WTC11 (cell line): ENCODE measurements at places on chromosomes 2 and 18.

GRCh38 chr2:11995456-11995855 lies 249.0 kb downstream of the LPIN1 start:
- no peaks in the 10 kb centered on the region for H3K4me1 ChIP-seq
- H3K4me3 ChIP-seq: no peak overlapping the region
- H3K36me3 ChIP-seq: peaks cover 12% of the 10 kb centered on the region

- peaks cover 55% of the 10 kb centered on the region for H3K27me3 ChIP-seq
- H3K4me1 ChIP-seq: peaks cover 45% of the 10 kb centered on the region
- no peaks in the 10 kb centered on the region for H3K36me3 ChIP-seq
- no peak overlapping the region for H3K27ac ChIP-seq
- DNase-seq: peak; percentile 49
Measured at GRCh38 chr2:72916743-72917137, 579 bp upstream of the EMX1 start.

GRCh38 chr18:34122724-34123334 lies 101.9 kb downstream of the NOL4 start:
- H3K27me3 ChIP-seq: peaks cover 42% of the 10 kb centered on the region
- H3K4me3 ChIP-seq: no peak overlapping the region
- no peaks in the 10 kb centered on the region for H3K4me1 ChIP-seq
- H3K27ac ChIP-seq: no peak overlapping the region
- no peaks in the 10 kb centered on the region for H3K36me3 ChIP-seq
- DNase-seq: peak; percentile 21

DNA sequence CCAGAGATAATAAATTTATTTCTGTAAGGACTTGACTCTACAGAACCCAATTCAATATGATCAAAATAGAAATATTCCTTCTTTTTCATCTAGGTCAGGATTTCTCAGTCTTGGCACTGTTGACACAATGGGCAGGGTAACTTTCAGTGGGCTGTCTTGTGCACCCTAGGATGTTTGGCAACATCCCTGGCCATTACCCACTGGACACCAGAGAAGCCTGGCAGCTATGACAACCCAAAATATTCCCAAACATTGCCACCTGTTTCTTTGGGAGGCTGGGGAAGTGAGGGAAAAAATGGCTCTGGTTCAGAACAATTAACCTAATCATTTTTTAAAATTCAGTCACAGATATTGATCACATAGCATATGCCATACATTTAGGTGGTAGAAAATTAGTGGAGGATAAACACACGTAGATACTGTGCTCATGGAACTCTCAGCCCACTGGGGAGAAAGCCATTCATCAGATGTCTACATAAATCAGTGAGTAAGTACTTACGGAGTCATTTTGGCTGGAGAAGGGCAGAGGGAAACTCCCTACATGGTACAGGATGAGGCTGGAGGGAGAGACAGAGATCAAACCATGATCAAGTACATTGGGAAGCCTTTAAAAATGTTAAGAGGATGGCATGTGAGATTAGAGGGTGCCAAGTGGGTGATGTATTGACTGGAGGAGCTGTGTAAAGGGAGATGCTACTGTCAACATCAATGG lies 718 bp upstream of the TNP1 start:
- H3K27me3 ChIP-seq: no peaks in the 10 kb centered on the region
- H3K27ac ChIP-seq: no peak overlapping the region
- no peaks in the 10 kb centered on the region; the same call in 1 of the 2 replicates for H3K36me3 ChIP-seq
- DNase-seq: no peak

GRCh38 chr2:102268510-102269199 lies 42.7 kb upstream of the IL1RL1 start:
- H3K4me3 ChIP-seq: no peak overlapping the region
- H3K36me3 ChIP-seq: no peaks in the 10 kb centered on the region
- peaks cover 3% of the 10 kb centered on the region; the same call in 1 of the 2 replicates for H3K27me3 ChIP-seq

DNA sequence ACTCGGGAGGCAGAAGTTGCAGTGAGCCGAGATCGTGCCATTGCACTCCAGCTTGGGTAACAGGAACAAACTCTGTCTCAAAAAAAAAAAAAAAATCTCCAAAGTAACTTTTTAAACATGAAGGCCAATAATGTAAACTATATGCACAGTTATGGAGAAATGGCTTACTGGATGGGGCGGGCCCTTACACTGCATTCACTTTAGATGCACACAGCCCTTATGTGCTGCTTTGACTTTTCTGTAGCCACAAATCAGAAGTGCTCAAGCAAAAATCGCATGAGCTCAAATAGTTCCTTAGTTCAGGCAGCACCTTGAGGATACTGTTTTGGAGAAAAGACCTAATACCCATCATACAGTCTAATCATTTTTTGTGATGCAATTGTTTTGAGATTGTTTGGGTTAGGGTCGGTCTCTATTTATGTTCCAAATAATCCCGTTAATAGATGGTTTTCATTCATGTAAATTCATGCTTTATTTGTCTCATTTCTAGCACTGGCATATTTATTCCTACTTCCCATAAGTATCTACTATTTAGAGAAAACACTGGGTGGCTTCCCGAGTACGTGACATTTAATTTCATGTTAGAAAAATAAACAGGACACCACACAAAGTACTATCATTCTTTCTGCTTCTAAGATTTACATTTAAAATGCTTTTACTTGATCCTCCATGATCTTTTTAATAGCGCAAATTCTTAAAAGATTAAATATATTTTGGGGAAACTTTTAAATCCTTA lies 34.7 kb downstream of the RBMS1 start:
- H3K27ac ChIP-seq: no peak overlapping the region
- H3K36me3 ChIP-seq: peaks cover 3% of the 10 kb centered on the region; the same call in 1 of the 2 replicates
- no peaks in the 10 kb centered on the region for H3K27me3 ChIP-seq
- DNase-seq: no peak
- H3K4me1 ChIP-seq: peaks cover 9% of the 10 kb centered on the region; the same call in 1 of the 2 replicates
- no peak overlapping the region for H3K4me3 ChIP-seq

- peaks cover 8% of the 10 kb centered on the region for H3K27me3 ChIP-seq
- no peak overlapping the region for H3K4me3 ChIP-seq
- H3K4me1 ChIP-seq: peaks cover 55% of the 10 kb centered on the region
- H3K27ac ChIP-seq: no peak overlapping the region
- DNase-seq: peak; percentile 18
Measured at GRCh38 chr18:21264651-21265050, 22.6 kb downstream of the GREB1L start.

- no peaks in the 10 kb centered on the region for H3K27me3 ChIP-seq
- peaks cover 6% of the 10 kb centered on the region for H3K4me1 ChIP-seq
- H3K4me3 ChIP-seq: no peak overlapping the region
- no peak for DNase-seq
- H3K36me3 ChIP-seq: peaks cover 15% of the 10 kb centered on the region
Measured at GRCh38 chr18:47120428-47120827, 29.9 kb downstream of the HDHD2 start.

DNA sequence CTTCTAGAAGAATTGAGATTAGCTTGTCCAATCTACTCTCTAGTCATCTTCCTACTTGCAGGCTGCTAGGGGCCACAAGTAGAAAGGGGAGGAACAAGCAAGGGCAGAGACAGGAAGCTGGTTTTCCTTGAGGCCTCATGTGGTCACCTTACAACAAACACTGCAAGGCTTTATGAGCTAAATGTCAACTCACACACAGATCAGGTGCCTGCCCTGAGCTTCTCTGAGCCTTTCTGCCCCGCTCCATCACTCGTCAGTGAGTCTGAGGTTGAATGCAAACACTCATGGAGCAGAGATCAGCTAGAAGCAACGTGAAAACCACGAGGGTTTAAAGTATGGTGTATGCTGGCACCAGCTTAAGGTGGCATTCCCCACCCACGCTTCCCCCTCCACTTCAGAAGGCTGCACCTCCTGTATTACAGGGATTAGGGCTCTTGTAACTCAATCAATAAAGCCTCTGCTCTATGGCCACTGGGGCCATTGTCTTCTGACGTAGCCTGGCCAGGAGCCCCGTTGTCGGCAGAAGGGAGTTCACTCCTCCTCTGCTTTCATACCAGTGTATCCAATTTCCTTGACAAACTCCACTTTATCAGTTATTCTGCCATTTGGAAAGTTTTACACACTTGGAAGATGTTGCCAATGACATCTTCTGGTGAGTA lies 5.4 kb upstream of the CRYGC start:
- no peak overlapping the region for H3K4me3 ChIP-seq
- H3K27me3 ChIP-seq: peaks cover 3% of the 10 kb centered on the region; the same call in 1 of the 2 replicates
- DNase-seq: no peak
- H3K4me1 ChIP-seq: peaks cover 8% of the 10 kb centered on the region

GRCh38 chr2:238380785-238381184 lies 45.9 kb upstream of the ASB1 start:
- peaks cover 17% of the 10 kb centered on the region for H3K36me3 ChIP-seq
- DNase-seq: no peak

DNA sequence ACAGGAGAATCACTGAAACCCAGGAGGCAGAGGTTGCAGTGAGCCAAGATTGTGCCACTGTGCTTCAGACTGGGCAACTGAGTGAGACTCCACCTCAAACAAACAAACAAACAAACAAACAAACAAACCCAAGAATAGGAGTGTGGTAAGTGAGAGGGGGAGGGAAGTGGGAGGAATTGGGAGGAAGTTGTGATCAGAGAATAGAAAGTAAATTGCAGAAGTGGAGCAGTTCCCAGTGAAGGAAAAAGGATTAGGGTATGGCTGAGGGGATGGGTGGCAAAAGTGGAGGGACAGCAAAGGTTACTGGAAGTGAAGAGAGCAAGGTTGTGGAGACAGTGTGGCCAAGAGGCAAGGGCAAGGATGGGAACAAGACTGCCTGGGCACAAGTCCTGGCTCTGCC lies 41.1 kb upstream of the C1GALT1C1L start:
- no peak overlapping the region for H3K4me3 ChIP-seq

DNA sequence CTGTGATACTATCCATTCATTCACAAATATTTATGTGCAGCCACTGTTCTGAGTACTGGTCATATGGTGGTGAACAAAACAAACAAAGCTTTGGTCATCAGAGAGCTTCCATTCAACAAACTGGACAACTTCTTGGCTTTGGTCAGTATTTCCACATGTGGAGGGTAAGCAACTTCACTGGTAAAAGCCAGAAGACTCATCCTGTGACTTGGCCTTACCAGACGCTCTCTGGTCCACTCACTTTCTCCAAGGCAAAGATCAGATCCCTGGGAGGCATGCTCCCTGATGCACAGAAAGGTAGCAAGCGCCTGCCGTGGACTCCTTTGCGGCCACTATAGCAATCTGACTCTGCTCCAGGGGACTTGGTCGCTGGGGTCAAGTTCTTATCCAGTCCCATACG lies 179.5 kb downstream of the EN1 start:
- no peak overlapping the region for H3K27ac ChIP-seq
- H3K36me3 ChIP-seq: no peaks in the 10 kb centered on the region
- no peaks in the 10 kb centered on the region for H3K4me1 ChIP-seq
- H3K27me3 ChIP-seq: no peaks in the 10 kb centered on the region; the same call in 1 of the 2 replicates

DNA sequence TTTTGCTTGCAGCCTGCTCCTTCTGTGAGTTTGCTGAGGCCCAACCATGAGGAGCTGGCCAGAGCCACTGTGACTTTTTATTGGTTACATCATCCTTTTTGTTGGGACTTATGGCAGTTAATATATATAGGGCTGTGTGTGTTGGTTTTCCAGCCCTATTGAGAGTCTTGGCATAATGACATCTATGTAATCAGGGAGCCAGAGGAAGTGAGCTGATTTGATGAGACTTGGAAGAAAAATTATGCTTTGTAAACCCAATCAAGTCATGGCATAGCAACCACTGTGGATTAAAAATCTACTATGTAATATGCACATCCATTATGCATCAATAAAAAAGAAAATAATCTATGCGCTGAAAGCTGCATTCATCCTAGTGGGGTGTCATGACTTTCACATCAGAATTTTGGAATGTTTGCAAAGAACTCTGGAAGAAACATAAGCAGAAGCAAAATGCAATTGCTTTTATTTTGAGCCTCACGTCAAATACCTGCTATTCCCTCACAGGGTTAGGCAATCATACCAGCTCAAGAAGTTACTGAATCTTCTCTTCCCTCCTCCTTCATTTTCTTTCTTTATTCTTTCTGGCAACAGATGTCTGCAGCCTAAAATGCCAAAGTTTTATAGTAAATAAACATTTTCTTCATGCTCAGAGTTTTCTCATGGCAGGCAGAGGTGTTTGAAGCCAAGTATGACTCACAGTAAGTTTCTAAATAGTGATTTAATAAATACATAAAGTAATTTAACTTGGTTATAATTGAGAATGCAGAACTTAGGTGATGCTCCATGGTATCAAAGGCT lies 308.5 kb downstream of the KCNS3 start:
- H3K4me3 ChIP-seq: no peak overlapping the region
- H3K27ac ChIP-seq: no peak overlapping the region
- H3K27me3 ChIP-seq: no peaks in the 10 kb centered on the region; the same call in 1 of the 2 replicates
- H3K36me3 ChIP-seq: no peaks in the 10 kb centered on the region
- no peak for DNase-seq

GRCh38 chr2:85324639-85325465 lies 2.9 kb downstream of the TGOLN2 start:
- H3K4me3 ChIP-seq: peak overlapping the region; percentile 97
- no peaks in the 10 kb centered on the region for H3K27me3 ChIP-seq
- no peak overlapping the region; the same call in 1 of the 2 replicates for H3K27ac ChIP-seq

DNA sequence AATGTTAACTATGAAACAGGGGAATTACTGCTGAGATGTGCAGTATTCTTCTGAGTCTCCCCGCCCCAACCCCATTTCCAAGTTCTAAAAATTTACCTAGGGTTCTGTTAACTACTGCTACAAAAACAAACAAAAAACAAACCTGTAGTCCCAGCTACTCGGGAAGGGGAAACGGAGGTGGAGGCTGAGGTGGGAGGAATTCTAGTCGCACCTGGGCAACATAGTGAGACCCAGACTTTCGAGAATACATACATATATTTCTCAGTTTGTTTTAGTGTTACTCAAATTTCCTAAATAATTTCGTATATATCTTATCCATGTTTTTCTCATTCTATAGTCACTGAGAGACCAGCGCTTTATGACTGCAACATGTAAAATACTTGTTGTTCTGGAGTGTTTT lies 989 bp downstream of the STAM2 start:
- H3K27me3 ChIP-seq: peaks cover 9% of the 10 kb centered on the region
- peaks cover 10% of the 10 kb centered on the region for H3K4me1 ChIP-seq
- H3K36me3 ChIP-seq: peaks cover 11% of the 10 kb centered on the region
- peak overlapping the region; percentile 99; the same call in 1 of the 2 replicates for H3K27ac ChIP-seq
- no peak for DNase-seq
- peak overlapping the region; percentile 93 for H3K4me3 ChIP-seq

- H3K4me1 ChIP-seq: peaks cover 18% of the 10 kb centered on the region
- H3K27ac ChIP-seq: no peak within 1 kb of the TSS
- H3K4me3 ChIP-seq: peak within 1 kb of the TSS; percentile 88
- H3K27me3 ChIP-seq: peaks cover 77% of the 10 kb centered on the region
- H3K36me3 ChIP-seq: no peaks in the 10 kb centered on the region
Measured at GRCh38 chr18:2846636-2847316, at the start of gene EMILIN2. TSS of gene EMILIN2 (plus strand) at chr18:2847006. CDS start at chr18:2847189, 183 bp downstream.

- no peak overlapping the region for H3K27ac ChIP-seq
- peaks cover 47% of the 10 kb centered on the region for H3K4me1 ChIP-seq
- no peaks in the 10 kb centered on the region for H3K36me3 ChIP-seq
- DNase-seq: no peak
- no peaks in the 10 kb centered on the region for H3K27me3 ChIP-seq
- H3K4me3 ChIP-seq: no peak overlapping the region
Measured at GRCh38 chr2:54503828-54504227, 47.7 kb downstream of the SPTBN1 start.

- H3K36me3 ChIP-seq: peaks cover 4% of the 10 kb centered on the region
- no peaks in the 10 kb centered on the region for H3K27me3 ChIP-seq
- DNase-seq: no peak
- H3K4me3 ChIP-seq: no peak overlapping the region
- no peak overlapping the region for H3K27ac ChIP-seq
Measured at GRCh38 chr2:99285526-99285925, 15.5 kb downstream of the LYG1 start.

GRCh38 chr2:233076749-233077148 lies 16.6 kb downstream of the INPP5D start:
- no peak for DNase-seq
- H3K27ac ChIP-seq: no peak overlapping the region
- no peaks in the 10 kb centered on the region for H3K27me3 ChIP-seq
- H3K36me3 ChIP-seq: peaks cover 2% of the 10 kb centered on the region; the same call in 1 of the 2 replicates
- H3K4me1 ChIP-seq: peaks cover 7% of the 10 kb centered on the region; the same call in 1 of the 2 replicates

- H3K4me3 ChIP-seq: peak overlapping the region; percentile 32; the same call in 1 of the 2 replicates
- H3K36me3 ChIP-seq: no peaks in the 10 kb centered on the region
- peak; percentile 22 for DNase-seq
- peaks cover 75% of the 10 kb centered on the region for H3K4me1 ChIP-seq
- H3K27ac ChIP-seq: peak overlapping the region; percentile 73
Measured at GRCh38 chr18:55439056-55439455, 148.9 kb downstream of the TCF4 start.
